ENCODE measurements at places on chromosomes 7 and 10.

- DNase-seq = no peak
Observed at GRCh38 chr7:105623378-105623777, 42.1 kb upstream of the EFCAB10 start.

DNA sequence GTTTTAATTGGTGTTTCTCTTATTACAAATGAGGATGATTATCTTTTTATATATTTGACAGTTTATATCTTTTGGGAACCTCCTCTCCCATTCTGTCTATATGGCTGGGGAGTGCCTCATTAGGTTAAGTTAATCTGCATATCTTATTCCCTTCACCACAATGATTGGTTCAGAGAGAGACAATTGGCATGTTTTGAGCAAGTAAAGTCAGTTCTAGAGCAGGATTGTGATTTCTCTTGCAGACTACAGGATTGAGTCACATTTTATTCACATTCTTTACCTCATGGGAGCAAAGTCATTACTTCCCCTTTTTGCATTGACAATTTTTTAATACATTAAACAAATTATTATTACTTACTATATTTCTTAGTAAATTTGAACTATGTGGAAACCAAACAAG lies 345.6 kb downstream of the MDFIC start:
- DNase-seq = no peak

DNA sequence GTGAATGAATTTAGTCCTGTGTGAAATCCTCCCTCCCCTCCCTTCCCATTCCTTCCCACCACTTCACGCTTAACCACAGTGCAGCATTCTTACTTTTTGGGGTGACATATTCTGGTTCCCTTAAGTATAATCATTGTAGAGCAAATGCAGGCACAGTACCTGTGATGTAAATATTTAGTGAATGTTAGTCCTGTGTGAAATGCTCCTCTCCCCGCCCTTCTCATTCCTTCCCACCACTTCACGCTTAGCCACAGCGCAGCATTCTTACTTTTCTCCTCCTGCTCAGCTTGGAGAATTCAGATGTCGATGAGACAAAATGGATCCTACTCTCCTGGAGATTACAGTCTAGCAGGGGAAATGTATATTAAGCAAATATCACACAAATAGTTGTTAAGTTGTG lies 258.8 kb downstream of the EXOC4 start:
- no peak for DNase-seq

GRCh38 chr7:48049850-48050249 lies 14.5 kb downstream of the C7orf57 start:
- no peak for DNase-seq

GRCh38 chr10:6018422-6018821 lies 41.1 kb upstream of the IL15RA start:
- no peak for DNase-seq

- DNase-seq = no peak
Observed at GRCh38 chr7:13641714-13642113, 347.8 kb downstream of the ETV1 start.

DNA sequence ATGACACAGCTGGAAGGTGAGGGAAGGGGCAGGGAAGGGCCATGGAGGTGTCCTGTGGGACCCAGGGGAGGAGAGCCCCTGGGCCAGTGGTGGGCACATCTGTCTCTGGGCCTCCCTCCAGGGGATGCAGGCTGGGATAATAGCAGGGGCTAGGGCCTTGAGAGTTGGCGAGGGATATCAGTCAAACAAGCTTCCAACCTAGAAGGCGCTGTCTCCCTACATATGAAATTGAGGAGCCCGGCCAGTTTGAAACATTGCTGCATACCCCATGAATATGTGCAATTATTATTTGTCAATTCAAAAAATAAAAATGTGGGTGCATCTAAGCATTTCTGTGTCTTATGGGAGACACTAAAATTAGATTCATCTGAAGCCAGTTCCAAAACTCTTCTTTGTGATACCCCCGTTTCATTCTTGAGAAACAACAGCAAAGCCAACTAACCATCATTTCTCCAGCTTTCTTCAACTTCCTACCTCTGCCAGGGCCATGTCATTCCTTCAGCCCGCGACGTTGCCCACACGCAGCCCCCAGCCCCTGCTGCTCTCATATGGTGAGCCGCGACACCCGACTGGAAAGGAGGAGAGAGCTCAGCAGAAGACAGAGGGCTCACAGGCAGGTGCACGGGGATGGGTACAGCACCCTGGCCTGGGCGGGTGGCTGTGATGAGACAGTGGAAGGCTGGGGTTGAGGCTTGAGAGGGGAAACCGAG lies 418.7 kb downstream of the GLRX3 start:
- DNase-seq = no peak

All from NCI-H1417 treated with DMSO at 0.1 percent for 48 hours (cell line).